Activated naive CD4-positive, alpha-beta T cell treated with anti-CD3 and anti-CD28 coated beads for 36 hours (primary cell): ENCODE measurements at places on chromosomes 1 and 21.
A peak's percentile ranks its signal among the peaks of the same experiment; 100 is the strongest.

DNA sequence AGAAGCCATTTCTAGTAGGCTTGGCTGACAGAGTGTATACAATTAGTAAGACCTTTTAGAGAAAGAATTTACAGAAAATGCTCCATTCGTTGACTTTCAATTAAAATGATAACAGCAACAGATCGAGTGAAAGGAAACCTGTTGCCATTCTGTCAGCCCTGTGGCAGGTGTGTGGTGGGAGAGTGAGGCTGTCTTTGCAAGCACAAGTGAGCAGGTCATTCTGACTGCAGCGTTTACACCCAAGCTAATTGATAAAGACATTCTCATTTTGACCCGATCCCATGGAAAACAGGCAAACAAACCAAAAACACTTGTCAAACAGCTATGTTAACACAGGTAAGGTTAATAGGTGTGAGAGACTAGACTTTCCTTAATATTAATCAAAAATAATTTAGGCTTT is 257.3 kb downstream of the PTBP2 start:
- no peak for DNase-seq

- DNase-seq: no peak
These were observed 231.1 kb downstream of the CACNA1E start for GRCh38 chr1:181714428-181714827.

DNA sequence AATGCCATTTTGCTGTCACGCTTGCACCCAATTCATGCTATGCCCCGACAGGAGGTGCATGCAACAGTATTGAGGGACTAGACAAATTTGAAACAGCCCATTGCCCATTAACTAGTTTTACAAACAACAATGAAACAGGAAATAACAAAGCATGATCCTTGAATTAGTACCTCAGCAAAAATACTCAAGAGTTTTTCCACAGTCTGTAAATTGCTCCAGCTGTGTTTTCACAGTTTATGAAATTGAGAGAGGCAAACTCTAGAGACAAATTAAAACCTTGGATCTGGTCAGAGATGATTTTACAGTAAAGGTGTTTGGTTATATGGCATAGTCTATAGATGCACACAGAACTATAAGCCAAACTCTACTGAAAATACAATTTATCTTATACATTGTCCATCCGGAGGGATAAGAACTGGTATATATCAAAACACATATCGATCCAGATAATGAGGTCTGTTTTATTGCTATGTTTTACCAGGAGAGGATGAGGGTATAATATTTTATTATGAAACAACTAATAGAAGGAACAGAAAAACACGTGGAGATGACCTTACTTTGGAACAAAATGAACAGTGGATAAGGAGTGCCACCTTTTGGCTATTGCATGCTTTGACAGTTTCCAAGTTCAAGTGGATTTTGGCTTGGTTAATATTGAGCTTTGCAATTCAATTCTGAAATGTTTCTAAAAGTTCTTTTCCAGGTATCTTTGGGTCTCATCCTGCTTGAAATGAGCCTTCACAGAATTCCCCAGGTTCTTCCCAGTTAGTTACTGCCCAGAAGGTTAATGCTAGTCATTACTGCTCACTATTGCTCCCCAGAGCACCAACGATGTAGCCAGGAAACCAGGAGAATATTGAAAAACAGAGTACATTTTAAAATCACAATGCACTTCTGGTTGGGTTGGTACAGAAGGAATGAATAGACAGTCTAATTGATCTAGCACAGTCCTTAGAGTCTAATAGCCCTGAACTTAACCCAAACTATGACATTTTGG is 45.7 kb downstream of the ZC3H11B start:
- no peak for DNase-seq

- DNase-seq: no peak
These were observed 41.2 kb downstream of the SSBP3 start for GRCh38 chr1:54364995-54365394.

GRCh38 chr21:37257967-37258877 is 8.9 kb downstream of the VPS26C start:
- DNase-seq: peak; percentile 88

DNA sequence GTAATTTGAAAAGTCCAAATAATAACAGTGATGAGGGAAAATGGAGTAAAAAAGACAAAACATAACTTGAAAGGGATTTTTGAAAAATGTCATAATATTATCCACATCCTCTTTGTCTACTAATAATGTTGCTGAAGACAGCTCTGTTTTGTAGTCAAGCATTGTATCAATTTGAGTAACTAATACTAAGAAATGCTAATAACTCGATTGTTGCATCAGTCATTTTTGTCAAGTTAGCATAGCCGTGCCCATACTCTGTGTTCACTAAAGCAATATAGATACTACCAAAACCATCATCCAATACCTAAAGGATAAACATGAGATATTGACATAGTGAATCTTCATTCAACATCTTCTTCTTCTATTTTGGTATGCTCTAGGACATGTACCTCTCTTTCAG is 17.3 kb downstream of the PDC start:
- no peak for DNase-seq

DNA sequence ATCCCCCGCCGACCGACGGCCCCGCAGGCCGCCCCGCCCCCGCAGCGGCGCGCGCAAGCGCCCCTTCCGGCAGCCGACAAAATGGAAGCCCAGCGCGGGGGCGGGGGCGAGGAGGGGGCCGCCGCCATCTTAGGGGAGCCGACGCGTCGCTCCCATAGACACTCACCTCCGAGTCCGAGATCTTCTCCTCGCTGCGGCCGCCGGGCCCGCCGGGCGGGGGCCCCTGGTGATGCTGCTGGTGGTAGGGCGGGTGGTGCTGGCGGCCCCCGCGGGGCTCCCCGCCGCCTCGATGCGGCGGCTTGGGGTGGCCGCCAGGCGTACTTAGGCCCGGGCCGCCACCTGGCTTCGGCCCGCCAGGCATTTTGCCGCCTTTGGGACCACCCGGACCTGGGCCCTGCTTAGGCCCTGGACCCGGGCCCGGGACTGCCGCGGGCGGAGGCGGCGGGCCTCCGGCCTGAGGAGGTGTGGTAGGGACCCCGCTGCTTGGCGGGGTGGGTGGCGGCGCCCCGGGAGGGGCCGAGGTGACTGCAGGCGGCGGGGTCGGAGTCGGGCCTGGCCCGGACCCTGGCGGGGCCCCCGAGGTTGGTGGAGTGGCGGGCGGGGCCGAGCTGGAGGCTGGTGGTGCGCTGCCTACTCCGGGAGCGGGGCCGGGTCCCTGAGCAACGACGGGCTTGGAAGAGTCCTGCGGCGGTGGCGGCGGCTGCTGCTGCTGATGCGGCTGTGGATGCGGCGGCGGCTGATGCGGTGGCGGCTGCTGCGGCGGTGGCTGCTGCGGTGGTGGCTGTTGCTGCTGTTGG is 691 bp downstream of the SFPQ start:
- peak; percentile 90 for DNase-seq

- no peak for DNase-seq
These were observed 78.8 kb upstream of the PPM1J start for GRCh38 chr1:112793631-112794565.

DNA sequence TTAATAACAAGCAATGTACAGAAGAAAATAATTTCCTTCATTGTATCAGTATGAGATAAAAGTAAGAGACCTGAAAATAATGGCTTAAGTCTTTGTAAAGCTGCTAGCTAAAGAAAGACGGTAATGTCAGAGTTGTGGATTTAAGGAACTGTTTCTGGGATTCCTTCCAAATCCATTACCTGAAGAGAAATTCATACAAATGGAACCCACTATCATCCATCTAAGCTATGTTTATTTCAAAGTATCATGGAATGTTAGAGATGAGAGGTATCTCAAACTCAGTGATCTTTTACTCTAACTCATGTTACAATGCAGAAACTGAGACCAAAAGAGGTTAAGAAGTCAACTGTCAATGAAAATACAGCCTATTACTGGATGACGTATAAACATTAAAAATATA is 197.7 kb downstream of the DENND1B start:
- no peak for DNase-seq
